Brain (organoid and tissue), 16 donors: ENCODE measurements at places on chromosomes 5 and 9.
A peak's percentile ranks its signal among the peaks of the same experiment; 100 is the strongest.

DNA sequence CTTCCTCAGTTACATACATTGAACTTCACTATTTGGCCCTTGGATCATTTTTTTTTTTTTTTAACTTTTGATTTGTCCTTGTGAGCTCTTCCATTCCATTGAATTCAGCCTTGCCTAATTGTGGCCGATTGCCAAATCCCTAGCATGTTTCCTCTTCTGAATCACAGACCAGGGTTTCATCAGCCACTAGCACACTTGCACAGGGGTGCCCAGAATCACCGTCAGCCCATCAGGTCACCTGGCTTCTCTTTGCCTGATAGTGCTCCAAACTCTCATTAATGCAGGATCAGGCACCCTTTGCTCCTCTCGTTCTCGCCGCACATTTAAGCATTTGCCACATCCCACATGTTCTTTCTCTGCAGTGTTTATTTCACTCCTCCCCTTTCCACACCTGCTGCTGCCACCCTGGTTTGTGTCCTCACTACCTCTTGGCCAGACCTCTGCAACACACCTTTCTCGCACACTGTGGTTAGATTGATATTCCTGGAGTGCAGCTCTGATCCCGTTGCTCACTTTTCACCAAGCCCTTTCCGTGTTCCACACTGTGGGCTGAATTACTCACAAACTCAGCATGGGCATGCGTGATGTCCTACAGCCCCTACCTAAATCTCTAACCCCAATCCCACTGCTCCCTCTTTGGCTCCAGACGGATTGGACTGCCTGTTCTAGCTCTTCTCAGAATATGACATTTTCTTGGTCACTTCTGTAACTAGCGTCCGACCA, 9.8 kb downstream of the PIK3R1 start:
- DNase-seq: no peak

- no peak for DNase-seq
These were observed 149.5 kb upstream of the DHFR start for GRCh38 chr5:80804332-80804731.

- no peak for DNase-seq
These were observed 6.3 kb downstream of the RMI1 start for GRCh38 chr9:83986765-83987401.

DNA sequence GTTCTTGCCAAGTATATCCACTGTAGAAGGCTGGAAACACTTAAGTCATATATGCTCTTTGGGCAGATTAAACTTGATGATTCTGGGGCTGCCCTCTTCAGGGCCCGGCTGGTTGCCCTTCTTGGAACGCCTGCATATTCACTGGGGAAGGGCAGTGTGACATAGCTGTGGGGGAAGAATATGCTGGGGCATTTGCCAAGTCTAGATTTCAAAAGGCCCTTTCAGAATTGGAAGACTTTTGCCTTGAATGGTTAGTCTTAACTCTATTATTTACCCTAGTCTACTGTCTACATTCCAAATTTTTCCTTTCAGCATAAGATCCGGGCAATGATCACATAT, 161.2 kb upstream of the PITX1 start:
- no peak for DNase-seq

GRCh38 chr5:88677376-88677895, 205.5 kb downstream of the MEF2C start:
- peak; percentile 63 for DNase-seq

DNA sequence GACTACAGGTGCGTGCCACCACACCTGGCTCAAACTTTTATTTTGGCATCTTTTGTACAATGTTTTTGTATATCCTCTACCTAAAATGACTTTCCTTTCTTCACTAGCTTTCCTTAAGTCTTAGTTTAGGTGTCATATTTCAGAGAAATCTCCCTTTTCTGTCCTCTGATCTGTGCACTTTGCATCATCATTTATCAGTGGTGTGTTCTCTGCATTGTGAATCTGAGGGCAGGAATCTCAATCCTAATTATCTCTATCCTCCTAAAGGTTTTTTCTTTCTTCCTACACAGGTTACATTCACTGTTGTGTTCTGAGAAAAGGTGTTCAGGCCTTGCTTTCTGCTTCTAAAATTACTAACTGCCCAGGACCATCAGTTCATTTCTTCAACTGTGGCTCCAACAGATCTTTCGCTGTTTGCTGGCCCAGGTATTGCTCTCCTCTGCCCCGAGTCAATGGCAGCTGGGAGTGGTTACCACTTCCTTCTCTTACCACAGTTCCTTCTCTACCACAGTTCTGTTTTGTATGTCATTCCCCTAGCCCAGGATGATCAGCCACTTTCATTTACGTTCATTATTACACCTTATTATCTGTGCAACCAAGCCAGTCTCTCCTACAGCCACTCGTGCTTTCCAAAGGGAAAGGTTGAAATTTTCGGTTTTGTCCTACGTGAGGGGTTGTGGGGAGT, 14.0 kb downstream of the TGFBR1 start:
- DNase-seq: no peak

GRCh38 chr5:94245608-94246007, 372.8 kb downstream of the KIAA0825 start:
- DNase-seq: no peak

- DNase-seq: no peak
These were observed 159.5 kb downstream of the RAPGEF6 start for GRCh38 chr5:131475541-131475941.

GRCh38 chr5:5363045-5363444, 59.4 kb upstream of the ICE1 start:
- no peak for DNase-seq

DNA sequence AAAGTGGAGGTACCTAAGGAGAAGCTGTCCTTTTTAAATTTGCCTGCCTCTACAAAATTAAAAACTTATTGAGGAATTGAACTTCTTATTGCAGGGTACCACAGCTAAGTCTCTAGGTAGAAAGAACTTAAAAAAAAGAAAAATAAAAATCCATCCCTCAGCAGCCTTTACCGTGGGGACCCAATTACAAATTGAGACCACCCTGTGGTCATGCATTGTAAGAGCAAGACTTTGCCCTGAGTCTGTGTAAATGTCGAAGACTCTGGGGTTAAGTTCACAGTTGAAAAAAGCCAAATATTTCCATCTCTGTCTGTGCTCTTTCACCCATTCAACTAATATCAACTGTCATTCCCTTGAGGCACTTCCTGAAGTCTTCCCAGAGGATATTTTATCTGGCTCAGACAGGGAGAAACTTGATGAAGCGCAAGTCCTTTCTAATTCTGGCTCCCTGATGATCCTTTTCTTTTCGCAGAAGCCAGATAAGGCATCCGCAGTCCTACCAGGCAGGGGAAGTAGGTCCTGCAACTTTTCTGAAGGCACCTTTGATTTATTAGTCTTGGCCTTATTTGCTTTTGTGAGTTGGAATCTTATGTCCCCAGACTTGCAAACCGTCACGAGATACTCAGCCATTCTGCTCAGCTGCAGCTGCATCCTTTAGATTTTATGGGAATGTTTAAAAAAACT, 323.8 kb upstream of the WWC1 start:
- no peak for DNase-seq

GRCh38 chr5:60810438-60811085, 33.5 kb downstream of the ELOVL7 start:
- no peak for DNase-seq

GRCh38 chr9:116504081-116504480, 183.0 kb upstream of the TRIM32 start:
- no peak for DNase-seq

DNA sequence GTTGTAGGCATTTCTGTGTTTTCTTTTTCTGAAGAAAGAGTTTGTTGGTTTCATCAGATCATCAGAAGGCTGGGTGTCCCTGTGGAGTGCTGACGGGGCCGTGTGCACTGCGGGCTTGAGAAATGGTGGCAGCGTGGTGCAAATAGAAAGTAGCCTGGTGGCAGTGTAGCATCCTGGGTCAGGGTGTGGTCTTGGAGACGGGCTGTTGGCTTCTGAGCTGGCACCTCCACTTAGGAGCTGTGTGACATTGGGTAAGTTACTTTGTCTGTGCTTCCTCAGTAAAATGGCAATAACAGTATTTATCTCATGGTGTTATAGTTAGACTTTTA, 10.0 kb upstream of the NDST1 start:
- DNase-seq: no peak

GRCh38 chr5:127928053-127928452, 155.5 kb upstream of the SLC12A2 start:
- no peak for DNase-seq

DNA sequence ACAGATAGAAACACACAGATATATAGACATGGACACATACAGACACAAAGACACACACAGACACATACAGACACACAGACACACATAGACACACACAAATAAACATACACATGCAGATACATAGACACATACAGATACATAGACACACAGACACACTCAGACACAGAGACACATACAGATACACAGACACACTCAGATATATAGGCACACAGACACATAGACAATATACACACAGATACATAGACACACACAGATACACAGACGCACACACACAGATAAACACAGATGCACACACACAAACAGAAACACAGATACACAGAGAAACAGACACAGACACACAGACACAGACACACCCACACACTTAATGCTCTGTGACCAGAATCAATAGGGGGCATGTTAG, 156.8 kb downstream of the IRX2 start:
- no peak for DNase-seq

DNA sequence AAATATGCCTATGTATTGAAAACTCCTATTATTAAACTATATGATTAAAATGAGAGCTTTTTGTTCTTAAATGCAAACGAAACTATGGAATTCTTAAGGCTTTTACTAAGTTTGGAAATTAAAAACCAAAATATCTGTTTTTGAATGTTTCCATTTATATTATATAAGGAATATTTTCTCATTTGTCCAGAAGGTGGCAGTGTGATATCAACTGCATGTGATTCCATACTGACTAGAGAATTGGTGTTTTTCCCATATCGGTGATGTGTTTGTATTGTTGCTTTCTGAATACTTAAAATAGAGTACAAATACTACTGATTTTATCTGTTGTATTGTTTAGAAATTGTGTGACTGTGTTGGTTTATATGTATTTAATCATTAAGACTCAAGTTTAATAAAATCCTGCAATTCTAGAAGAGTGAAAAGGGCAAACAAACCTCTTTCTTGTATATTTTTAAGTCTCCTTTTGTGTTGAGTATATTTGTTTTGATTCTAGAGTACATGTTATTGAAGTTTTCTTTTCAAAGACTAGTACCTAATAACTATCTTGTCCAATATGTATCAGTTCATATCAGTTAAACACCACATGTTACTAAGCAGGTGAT, 320.8 kb downstream of the CCDC171 start:
- peak; percentile 81 for DNase-seq

- DNase-seq: no peak
These were observed 188.0 kb downstream of the XRCC4 start for GRCh38 chr5:83265318-83265717.

DNA sequence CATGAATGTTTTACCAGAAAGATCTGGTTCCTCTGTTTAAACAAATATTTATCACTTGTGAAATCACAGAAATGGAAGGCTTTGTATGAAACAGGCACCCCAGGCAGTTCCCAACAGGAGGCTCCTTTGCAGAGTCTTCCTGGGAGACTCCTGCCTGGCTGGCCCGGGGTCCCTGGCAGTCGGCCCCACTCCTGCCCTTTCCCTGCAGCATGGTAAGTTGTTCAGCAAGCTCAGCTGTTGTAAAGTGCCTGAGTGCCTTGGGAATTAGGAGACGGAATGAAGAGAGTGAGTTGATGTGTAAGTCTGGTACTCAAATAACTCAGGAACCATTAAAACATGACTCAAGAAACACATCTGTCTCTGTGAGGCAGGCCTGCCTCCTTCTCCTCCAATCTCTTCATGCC, 17.5 kb upstream of the LHFPL2 start:
- no peak for DNase-seq

DNA sequence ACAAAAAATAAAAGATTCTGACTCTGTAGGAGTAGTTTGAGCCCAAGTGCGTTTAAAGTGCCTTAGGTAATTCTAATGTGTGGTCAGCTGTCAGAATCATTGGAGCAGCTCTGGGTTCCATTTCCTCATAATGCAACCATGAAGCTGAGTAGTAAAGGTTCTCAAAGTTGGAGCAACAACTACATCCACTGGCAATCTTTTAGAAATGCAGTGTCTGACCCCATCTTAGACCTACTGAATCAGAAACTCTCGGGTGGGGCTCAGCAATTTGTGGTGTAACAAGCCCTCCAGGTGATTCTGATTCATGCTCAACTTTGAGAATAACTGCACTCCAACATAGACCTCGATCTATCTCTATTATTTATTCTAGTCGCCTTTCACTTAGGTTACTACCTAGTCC, 7.6 kb upstream of the ALDH1A1 start:
- no peak for DNase-seq

DNA sequence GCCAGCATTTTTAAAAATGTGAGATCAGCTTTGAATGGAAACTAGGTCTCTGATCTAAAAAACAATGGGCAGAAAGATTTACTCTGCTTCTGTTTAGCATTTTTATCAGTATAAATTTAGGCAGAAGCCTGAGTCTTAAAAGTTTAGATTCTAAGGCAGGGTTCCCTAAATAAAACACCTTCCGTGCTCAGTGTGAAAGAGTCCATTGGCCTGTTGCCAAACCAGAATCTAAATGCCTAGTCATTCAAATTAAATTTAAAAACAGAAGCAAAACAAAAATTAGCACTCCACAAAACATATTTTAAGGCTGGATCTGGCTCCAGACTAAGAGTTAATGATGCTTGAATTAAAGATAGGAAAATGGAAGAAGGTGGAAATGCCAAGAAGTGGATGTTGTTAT, 4.5 kb downstream of the TYRP1 start:
- DNase-seq: no peak

GRCh38 chr9:16174915-16175314, 622.1 kb downstream of the CCDC171 start:
- DNase-seq: no peak

DNA sequence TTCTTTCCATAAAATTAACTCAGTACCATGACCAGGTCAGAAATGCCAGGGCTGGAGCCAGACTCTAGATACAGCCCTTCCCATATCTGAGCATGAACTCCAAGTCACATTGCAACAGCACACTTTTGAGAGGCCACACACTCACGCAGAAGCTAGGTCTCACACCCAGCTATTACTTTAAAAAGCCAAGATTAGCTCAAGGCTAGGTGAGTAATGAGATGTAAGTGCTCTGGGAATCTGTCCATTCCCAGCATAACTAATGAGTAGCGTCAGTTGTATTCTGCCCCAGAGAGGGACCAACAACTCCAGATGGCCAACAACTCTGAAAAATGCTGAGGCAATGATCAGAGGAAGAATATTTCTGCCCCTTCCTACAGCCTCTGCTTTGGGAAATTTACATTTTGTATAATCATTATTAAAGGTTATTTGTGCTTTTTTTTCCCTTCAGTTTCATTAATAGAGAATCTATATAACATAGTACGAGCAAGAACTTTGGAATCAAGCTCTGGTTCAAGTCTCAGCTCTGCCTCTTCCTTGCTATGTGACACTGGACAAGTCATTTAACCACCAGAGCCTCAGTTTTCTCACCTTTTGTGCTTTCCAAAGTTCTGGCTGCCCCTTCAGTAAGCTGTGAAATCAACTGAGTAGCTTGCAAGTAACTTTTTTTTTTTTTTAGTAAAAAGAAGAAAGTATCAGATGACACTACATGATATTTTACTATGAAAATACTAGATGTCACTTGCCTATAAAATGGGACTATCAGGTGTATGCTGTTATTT, 118.3 kb downstream of the NR6A1 start:
- no peak for DNase-seq

GRCh38 chr9:69265891-69266290, 59.1 kb upstream of the ENTREP1 start:
- no peak for DNase-seq
